Activated gamma-delta T cell treated with Interleukin-2 at 50 U/mL for 16 hours (primary cell): ENCODE measurements at places on chromosomes 2 and 18.

DNA sequence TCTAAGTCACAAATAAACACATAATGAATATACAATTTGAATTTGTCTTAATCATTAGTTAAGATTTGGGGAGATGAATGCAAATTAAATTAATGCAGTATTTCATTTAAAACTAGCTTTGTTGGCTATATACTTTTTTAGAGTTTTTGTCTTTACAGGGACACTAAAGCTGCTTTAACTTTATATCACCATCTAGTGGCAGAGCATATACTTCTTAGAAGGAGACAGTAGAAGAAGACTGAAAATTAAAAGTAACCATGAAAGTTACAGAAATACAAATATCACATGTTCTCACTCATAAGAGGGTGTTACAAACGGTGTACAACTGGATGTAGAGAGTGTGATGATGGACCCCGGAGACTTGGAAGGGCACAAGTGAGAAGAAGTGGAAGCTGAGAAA is 268.3 kb upstream of the NETO1 start:
- DNase-seq, result no peak

GRCh38 chr18:64850791-64851190 is 701.9 kb upstream of the LINC00305 start:
- no peak for DNase-seq

GRCh38 chr2:75077909-75078308 is 119.5 kb downstream of the POLE4 start:
- no peak for DNase-seq

GRCh38 chr18:319720-320119 is 51.9 kb upstream of the THOC1 start:
- no peak for DNase-seq

DNA sequence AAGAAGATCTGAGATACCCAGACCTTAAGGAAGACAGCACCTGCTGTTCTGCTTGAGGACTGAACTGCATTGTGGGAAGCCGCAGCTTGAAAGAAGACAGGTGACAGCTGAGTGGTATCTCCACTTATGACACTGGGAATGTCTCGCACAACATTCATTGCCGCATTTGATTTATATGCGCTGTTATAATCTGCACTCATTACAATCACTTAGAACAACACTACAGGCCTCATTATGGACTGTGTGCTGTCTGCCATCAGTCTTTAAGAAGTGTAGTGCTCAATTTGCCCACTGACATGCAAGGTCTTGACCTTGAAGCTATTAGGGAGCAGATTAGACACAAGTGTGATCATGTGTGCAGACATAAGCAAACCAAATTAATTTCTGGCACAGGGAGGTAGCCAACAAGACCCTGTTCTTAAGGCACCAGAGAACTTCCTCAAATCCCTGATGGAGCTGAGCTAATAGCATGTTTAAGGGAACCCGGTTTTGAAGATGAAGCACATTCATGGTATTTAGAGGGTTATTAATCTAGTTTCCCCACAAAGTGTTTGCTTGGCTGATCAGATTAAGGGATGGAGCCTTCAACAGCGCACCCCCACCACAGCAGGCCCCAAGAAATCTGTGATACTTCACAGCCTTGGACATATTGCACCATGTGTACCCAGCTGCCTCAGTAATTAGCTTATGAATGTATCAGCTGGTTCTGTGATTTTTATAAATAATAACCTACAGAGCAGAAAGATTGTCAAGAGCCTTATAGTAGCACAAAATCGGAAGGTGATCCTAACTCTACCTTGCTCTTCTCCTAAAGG is 146.8 kb downstream of the SATB2 start:
- no peak for DNase-seq

GRCh38 chr18:2536493-2536892 is 34.8 kb downstream of the METTL4 start:
- DNase-seq, result no peak

- DNase-seq, result no peak
Observed at GRCh38 chr18:48459465-48459864, 50.3 kb upstream of the ZBTB7C start.

- DNase-seq, result no peak
Observed at GRCh38 chr2:62099523-62100175, 96.3 kb upstream of the B3GNT2 start.

DNA sequence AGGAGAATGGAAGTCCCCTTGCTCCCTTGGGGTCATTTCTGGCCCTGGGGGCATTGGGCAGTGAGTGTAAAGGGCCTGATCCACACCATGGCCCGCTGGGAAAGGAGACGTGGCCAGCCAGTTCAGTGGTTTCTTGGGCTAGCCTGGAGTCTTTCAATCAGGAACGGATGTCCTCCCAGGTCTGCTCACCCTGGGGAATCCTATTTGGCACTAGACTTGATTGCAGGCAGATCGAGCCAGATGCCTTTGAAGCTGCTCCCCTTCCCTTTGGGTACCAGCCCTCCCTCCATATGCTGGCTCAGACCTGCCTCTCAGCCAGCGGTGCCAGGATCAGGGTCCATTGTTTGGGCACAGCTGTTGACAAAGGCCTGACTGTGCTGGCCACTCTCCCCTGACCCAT is 11.0 kb downstream of the FBLN7 start:
- no peak for DNase-seq

- no peak for DNase-seq
Observed at GRCh38 chr18:57539702-57540101, 46.8 kb downstream of the FECH start.

GRCh38 chr2:217995731-217996231 is 7.0 kb downstream of the TNS1 start:
- no peak for DNase-seq

GRCh38 chr2:129820908-129821307 is 158.6 kb upstream of the RAB6C start:
- no peak for DNase-seq

- no peak for DNase-seq
Observed at GRCh38 chr18:79756826-79757225, 40.9 kb upstream of the KCNG2 start.

DNA sequence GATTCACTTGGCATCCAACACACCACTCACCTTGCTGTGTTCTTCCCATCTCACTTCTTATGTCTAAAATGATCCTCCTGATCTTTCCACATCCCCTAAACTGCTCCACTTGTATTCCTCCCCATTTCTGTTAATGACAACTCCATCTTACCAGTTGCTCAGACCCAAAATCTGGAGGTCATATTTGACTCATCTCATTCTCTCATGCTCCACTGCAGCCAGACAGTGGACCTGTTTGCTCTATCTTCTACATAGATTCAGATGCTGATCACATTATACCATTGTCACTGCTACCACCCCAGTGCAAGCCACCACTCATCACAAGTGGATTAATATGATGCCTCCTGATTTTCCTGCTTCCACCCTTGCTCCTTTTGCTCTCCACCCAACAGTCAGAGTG is 7.9 kb upstream of the NABP1 start:
- DNase-seq, result no peak

DNA sequence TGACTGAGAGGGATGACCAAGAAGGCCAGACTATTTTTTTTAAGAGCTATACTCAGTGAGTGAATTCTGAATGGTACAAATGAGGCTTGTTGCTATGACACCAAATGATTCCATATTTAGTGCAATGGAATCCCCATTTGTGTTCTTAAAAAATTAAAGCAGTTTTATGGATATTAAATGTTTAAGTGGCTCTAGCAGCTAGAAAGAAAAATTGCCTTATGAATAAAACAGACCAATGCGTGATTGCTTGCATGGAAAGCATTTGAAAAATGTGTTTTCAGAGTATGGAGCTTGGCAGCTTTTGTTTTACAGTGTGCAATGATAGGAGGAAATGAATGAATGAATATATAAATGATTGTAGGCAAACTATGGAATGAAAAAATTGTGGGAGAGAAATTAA is 238.8 kb upstream of the DPP10 start:
- DNase-seq, result no peak

GRCh38 chr2:119820275-119820674 is 60.6 kb downstream of the PTPN4 start:
- DNase-seq, result no peak

DNA sequence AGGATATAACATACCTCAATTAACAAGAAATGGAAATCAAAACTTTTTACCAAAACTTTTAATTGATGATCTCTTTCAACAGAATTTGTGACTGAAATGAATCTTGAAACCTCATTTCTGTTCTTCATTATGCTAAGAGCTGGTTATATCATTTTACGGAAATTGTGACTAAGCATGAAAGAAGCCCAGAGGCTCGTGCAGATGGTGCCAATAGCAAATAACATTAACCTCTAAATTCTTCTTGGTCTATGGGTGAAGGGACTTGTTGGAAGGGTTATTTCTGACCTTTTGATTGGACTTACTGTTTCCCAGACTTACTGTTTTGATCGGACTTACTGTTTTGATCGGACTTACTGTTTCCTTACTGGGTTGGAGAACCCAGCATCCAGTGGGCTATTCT is 435.6 kb downstream of the TDRD15 start:
- no peak for DNase-seq

GRCh38 chr2:88942798-88943197 is 251.3 kb downstream of the RPIA start:
- no peak for DNase-seq

- DNase-seq, result no peak
Observed at GRCh38 chr2:124264551-124265091, 239.5 kb downstream of the CNTNAP5 start.

GRCh38 chr2:125455110-125455509 is 1200.8 kb upstream of the GYPC start:
- DNase-seq, result no peak

GRCh38 chr2:11899264-11899818 is 152.9 kb downstream of the LPIN1 start:
- no peak for DNase-seq

- DNase-seq, result no peak
Observed at GRCh38 chr2:12684471-12684936, 32.2 kb upstream of the TRIB2 start.

DNA sequence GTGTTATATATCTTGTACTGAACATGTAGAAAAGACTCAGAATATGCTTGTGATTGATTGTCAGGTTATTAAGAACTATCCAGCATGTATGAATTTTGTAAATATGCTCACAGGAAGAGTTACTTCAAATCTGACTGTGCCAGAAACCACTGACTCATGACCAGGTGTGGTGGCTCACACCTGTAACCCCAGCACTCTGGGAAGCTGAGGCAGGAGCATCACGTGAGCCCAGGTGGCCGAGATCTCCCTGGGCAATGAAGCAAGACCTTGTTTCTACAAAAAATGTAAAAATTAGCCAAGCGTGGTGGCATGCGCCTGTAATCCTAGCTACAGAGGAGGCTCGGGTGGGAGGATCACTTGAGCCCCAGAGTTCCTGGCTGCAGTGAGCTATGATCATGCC is 126.6 kb downstream of the COMMD1 start:
- DNase-seq, result no peak

GRCh38 chr2:182229297-182229696 is 197.5 kb downstream of the PDE1A start:
- no peak for DNase-seq

GRCh38 chr2:88002359-88002707 is 14.0 kb downstream of the RNU2-63P start:
- no peak for DNase-seq

GRCh38 chr2:3217646-3218045 is 160.0 kb downstream of the EIPR1 start:
- DNase-seq, result no peak

GRCh38 chr18:2402084-2402483 is 169.2 kb downstream of the METTL4 start:
- no peak for DNase-seq

DNA sequence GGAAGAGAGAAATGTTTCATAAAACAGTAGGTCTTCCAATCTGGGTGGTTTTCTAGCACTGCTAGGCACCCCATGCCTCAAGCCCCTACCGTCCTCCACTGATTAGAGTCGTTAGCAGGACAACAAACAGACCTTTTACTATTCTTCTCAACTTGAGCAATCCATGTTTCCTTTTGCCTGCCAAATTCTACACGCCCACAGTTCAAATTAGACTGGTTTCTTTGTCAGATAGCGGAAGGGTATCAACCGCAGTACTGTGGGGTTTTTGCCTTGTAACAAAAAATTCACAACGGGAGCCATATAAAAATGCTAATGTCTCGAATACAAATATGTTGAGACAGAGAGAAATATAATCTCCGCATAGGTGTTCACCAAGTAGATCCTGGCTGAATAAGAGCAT is 59.9 kb downstream of the VIT start:
- no peak for DNase-seq

GRCh38 chr18:36485772-36486171 is 188.3 kb downstream of the FHOD3 start:
- DNase-seq, result no peak

DNA sequence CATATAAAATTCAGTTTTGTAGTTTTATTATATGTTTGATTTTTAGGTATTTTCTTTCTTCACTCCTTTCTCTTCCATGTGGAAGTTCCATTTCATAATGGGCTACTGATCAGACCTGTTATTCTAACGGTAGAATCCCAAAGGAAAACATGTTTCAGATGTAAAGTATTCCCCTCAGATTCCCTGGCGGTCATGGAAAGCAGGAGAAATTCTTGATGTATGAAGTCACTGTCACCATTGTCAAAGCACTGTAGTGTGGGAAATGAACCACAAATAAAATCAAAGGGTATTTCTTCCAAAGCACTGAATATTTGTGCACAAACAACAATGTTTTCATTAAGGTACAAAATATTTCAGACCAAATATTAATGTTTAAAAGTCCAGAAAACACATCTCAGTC is 237.3 kb upstream of the KLHL14 start:
- no peak for DNase-seq

GRCh38 chr18:30623401-30624065 is 419.0 kb downstream of the DSC3 start:
- no peak for DNase-seq

GRCh38 chr18:44465381-44465841 is 215.3 kb upstream of the SETBP1 start:
- no peak for DNase-seq

DNA sequence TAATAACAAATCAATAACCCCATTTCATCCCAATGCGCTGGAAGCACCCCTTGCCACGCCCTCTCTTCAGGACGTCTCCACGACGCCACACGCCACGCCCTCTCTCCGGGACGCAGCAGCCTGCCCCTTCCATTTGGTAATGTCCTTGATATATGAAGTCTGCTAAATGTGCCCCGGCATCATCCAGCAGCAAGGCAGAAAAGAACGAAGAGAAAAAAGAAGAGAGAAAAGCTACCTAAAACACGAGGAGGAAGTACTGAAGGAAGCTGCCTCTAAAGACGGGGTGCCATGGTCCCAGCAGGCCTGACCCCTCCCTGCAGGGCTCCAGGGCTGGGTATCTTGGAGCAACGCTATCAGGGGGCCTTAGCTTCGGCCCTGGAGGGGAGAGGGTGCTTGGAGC is 41.8 kb downstream of the CNGA3 start:
- no peak for DNase-seq

GRCh38 chr2:80054346-80054675 is 250.2 kb downstream of the LRRTM1 start:
- no peak for DNase-seq
